ENCODE measurements at places on chromosomes 1 and 21. TPM values are rescaled to one million over a fixed set of nuclear protein-coding genes. Genes with fewer than 3 reads are reported as not detected.

OR2C3 gene
- 0.52 TPM for total RNA-seq

KIF14 gene
- 1.0 TPM for total RNA-seq

LRRC71 gene
- not detected for total RNA-seq

ITLN2 gene
- not detected for total RNA-seq

ANGPTL3 gene
- total RNA-seq = not detected

OR2AK2 gene
- total RNA-seq = not detected

Measured in skeletal muscle tissue (tissue), 5 donors.